ENCODE measurements at places on chromosomes 6 and 20.

- no peak for DNase-seq
Measured at GRCh38 chr6:79617518-79617941, 13.6 kb upstream of the SH3BGRL2 start.

GRCh38 chr6:16277101-16277981, 39.0 kb downstream of the GMPR start:
- DNase-seq: peak; percentile 94

DNA sequence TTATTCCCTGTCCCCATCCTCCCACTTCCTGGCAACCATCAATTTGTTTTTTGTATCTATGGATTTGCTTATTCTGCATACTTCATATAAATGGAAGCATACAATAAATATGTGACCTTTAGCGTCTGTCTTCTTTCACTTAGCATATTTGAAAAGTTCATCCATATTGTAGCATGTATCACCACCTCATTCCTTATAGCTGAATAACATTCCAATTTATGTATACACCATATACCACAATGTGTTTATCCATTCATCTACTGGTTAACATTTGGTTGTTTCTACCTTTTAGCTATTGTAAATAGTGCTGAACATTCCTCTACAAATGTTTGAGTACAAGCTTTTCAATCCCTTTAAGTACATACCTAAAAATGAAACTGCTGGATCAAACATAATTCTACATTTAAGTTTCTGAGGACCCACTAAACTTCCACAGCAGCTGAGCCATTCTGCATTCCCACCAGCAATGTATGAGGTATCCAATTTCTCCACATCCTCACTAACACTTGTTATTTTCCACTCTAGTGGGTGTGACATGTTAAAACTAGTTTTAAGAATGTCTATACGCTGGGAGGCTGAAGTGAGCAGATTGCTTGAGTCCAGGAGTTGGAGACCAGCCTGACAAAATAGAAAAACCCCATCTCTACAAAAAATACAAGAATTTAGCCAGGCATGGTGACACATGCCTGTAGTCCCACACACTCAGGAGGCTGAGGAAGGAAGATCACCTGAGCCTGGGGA, 32.9 kb downstream of the NUDT3 start:
- DNase-seq: peak; percentile 81

- no peak for DNase-seq
Measured at GRCh38 chr6:8941577-8941976, 506.2 kb upstream of the SLC35B3 start.

GRCh38 chr20:62671765-62672164, 29.5 kb downstream of the SLCO4A1 start:
- no peak for DNase-seq

DNA sequence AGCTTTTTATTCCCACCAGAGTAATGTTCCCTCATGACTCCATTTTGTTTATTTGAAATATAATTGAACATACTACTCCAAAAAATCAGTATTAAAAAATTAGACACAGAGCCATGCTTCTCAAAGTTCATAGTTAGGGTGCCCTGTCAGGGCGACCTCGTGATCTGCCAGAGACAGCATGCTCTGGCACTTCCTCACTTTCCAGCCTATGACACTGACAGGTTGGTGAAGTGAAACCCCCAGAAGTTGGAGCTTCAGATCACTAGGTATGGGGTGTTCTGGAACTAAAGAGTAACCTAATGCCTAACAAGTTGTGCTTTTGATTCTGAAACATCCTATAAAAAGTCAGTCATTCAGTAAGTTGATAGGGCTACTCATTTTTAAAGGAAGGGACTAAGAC, 93.0 kb downstream of the TBC1D7 start:
- no peak for DNase-seq

DNA sequence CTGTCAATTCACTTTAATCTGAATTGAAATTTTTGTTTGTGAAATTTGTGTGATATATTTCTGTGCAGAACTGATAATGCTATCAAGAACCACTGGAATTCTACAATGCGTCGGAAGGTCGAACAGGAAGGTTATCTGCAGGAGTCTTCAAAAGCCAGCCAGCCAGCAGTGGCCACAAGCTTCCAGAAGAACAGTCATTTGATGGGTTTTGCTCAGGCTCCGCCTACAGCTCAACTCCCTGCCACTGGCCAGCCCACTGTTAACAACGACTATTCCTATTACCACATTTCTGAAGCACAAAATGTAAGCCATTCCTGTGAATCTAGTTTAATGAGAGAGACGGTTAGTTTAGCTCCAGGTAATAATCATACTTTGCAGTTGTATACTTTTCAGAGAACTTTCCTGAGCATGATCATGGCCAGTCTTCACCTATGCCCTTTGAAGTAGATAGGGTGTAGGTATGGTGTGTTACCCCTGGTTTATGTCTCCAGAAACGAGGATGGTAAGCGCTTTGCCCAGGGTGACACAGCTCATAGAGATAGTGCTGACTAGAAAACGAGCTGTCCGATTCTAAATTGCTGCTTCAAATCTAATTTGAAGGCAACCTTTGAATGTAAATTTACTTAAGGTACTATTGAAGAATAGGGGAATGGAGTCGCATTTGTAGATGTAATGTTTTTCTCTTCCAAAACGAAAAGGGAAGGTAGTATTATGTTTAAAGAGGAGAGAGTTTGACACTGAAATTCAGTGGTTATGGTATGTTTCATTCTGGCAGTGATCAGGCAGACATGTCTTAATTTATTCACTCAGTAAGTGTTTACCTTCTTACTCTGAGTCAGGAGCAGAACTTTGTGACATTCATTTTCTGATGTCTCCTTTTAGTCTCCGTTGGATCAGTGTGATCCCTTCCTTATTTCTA, 11.4 kb downstream of the MYB start:
- DNase-seq: no peak

All from fibroblast of lung (primary cell).